ENCODE measurements at places on chromosomes 6 and 20.

DNA sequence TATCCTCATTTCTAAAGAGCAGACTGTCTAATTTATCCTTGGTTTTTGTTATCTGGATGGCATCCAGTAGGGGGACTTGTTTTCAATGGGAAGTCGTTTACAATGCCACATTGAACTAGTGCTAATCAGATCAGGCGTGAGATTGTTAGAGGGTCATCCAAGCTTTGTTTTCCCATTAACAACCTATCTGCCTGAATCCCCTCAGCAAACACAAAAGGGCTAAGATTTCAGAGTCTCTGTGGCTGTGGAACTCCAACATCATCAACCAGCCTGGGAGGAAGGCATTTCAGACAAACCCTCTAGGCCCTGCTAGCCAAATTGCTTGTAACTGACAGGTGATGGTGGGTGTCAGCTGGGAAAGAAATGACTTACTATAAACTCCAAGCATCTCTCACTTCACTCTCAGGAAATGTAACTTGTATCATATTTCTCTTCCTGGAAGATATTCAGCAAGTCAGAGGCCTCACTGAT, 47.7 kb downstream of the COL19A1 start:
- DNase-seq = peak; percentile 22

GRCh38 chr6:17927705-17928104, 59.7 kb downstream of the KIF13A start:
- no peak for DNase-seq

DNA sequence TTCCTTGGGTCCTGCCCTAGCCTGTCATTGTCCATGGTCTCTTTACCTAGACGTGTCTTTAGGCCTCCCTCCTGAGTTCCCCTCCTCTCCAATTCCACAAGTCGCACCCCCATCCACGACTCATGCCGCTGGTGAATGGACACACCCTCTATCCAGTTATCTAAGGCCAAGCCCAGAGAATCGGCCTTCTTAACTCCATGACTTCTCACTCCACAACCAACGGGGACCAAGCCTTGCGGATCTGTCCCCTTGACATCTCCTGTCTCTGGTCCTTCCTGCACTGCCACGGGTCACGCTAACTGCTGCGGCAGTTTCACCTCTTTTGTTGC, 7.0 kb upstream of the RREB1 start:
- DNase-seq = no peak

DNA sequence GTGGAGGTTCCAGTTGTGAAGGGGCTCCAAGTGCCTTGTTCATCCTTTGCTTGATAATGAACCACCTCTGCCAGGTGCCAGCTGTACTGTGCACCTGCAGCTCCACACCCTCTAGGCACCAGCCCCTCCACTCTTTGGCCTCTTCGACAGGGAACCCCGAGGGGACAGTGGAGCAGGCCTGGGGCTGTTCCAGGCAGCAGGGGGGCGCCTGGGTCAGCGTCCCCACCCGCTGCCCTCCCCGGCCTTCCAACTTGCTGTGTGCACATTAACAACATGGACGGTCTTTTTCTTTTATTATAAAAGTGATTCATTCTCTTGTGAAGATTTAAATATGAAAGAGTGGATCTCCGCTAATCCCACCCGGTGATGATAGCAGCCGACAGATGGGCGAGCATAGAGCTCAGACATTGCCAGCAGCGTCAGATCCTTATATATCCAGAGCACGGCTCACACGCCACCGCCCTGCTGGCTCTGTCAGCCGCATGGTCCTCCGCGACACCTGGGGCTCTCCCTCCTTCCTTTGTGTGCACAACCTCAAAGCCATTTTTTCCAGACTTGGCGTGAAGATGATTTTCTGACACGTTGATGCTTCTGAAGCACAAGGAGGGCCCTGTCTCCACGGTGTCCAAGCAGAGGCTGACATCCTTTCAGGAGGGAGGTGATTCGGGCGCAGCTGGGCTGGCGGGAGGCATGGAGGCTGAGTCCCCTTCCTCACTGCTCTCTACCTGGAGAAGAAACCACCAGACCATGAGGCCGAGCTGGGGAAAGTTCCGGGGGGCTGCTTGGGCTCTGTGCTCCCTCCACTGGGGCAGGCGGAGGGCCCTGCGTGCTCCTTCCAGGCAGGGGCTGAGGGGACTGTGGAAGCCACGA, 22.2 kb upstream of the MRGBP start:
- DNase-seq = no peak

- DNase-seq = peak; percentile 62
Measured at GRCh38 chr6:89597988-89598387, 40.6 kb downstream of the LYRM2 start.

DNA sequence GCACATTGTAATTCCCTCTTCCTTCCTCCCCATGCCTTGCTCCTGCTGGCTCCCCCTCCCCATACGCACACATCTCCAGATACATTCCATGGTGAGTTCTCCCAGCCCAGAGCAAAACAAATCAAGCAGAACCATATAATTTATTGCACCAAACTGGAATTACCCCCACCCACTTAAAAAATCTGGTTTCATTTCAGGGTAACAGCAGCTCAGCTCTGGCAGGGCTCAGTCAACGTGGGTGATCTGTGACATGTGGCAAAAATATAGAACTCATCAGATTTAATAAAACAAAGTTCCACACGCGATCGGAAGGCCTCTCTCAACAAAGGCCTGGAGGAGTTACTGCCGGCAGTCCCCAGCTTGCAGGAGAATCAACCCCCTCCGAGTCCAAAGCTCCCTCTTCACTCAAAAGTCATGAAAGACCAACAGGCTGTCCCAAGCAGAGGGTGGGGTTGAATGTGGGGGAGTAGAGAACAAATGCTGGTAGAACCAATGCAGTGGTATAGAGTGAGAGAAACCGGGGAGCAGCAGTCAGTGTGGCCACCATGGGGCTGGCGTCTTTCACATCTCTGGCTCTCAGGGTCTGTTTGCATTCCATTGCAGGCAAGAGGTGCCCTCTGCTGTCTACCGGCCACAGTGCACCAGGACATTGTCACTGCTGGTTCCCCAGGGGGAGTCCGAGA, 323.3 kb upstream of the NT5E start:
- peak; percentile 35 for DNase-seq

DNA sequence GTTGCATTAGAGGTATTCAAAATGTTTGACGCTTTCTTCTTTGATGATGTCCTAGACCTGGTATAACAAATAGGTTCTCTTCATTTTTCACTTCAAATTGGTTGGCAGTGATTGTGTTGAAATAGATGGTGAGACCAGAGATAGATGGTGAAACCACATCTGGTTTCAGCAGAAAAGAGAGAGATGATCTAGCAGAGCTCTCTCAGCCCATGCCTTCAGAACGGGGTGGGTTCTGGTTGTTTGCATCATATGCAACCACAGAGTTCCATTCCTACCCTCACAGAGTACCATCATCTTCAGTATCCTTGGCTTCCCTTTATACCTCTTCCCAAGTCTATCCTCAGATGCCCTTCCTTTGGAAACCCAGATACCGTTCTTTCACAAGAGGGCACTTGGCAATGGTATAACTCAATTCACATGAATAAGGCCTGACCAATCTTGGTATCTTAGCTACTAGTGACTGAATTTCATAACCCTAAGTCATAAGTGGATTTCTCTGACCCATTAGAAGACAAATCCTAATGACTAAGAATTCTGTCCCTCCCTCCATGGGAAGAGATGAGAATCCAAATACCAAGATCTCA, 93.7 kb downstream of the UBE3D start:
- DNase-seq = no peak

DNA sequence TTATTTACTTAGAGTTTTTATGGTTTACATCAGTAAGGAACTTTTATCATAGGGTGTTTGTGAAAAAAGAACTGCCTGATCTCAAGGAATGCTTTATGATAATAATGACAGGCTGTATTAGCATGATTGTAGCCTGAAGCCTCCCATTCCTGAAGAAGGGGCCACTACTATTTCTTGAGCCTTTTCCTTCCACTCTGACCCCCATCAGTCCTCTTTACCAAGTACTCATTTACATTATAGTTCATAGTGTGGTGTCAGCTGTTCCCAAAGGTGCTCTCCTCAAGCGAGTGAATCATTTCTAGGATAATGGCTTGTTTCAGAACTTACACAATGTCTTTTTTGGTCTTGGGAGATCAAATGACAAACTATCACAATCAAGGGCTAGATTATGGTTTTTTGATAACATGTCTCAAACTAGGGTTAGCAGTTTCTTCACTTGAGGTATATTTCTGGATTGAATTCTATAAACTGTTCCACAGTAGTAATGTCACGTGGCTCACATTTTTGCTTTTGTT, 283.6 kb downstream of the CDKAL1 start:
- peak; percentile 47 for DNase-seq

DNA sequence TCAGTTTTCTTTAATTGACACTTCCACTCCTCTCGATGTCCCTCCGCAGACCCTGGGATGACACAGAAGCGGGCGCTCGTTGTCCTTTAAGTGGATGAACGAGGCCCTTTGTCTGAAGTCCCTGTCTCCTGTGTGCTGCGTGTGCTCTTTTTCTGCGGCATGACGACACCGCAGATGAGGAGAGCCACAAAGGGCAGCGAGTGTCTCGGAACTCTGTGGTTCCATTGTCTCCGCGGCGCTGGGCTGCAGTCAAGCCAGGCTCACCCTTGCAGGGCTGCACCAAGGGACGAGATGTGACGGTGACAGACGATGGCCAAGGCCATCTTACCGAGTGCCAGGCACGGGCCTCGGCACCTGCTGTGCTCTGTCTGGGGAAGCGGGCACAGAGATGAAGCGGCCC, 10.6 kb downstream of the PRR18 start:
- DNase-seq = no peak

DNA sequence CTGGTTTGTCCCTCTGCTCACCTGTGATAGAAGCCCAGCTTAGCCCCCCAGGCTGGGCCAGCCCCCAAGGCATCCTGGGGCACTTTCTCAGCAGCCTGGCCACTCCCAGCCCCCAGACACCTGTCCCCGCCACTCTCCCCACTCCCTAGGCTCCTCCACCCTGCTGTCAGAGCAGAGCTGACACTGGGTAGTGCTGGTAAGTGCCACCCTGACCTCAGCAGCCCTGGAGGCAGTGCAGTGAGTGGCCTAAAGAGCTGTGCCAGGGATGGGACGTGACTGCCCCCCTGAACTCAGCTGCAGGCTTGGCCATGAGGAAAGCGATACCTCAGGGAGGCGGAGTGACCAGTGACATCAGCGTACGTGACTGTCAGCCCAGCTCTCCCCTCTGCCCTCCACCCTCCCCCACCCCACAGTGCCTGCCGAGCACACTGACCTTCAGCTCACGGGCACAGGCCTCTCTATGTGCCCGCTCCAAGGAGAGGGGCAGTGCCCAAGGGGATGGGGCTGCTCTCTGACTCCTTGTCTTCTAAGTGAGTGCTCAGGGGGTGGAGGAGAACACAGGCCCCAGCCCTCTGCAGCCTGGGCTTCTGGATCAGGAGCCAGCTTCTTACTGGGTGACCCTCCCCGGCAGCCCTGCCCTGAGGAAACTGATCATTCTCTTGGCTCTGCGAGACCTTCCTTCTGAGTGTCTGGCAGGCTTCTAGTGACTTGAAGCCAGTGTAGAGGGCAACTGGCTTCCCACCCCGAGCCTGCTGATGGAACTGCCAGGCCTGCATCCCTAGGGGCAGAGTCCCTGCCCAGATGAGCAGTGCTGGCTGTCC, 172.7 kb downstream of the MRPL14 start:
- no peak for DNase-seq

GRCh38 chr20:667351-668034, 8.1 kb downstream of the SCRT2 start:
- peak; percentile 45 for DNase-seq

GRCh38 chr6:90916968-90917367, 330.1 kb upstream of the MAP3K7 start:
- no peak for DNase-seq

DNA sequence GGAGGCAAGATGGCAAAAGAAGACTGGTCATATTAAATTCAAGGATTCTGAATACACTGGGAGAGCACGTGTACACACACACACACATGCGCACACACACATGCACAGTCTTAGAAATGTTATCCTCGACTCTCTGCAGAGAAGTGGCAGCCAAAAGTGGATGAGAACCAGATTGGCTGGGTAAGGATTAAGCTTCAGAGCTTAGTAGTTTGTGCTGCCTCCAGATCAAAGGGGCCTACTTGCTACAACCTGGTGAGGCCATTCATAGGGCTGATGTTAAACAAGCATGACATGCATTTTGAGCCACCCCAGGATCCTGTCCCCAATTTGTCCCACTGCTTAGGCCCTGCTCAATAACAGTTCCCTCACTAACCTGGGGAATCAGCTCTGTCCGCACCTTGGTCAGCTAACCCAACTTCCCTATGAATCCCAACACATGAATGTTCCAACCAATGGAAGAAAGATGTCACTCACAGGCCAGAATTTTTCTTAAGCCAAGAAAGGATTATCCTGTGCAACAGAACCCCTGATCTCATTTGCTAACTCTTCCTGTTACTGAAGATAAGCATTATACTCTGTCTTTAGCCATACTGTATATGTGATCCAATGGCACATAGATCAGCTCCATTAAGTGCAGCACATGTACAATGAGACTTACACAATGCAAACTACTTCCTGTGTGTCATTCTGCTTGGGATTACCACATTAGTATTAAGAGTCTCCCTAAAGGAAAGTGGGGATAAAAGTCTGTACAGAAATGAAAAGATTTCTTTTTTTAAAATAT, 31.0 kb downstream of the TOMM6 start:
- DNase-seq = peak; percentile 67

- DNase-seq = no peak
Measured at GRCh38 chr6:135627092-135627715, 129.7 kb upstream of the AHI1 start.

- DNase-seq = no peak
Measured at GRCh38 chr6:14417377-14417776, 299.8 kb downstream of the CD83 start.

DNA sequence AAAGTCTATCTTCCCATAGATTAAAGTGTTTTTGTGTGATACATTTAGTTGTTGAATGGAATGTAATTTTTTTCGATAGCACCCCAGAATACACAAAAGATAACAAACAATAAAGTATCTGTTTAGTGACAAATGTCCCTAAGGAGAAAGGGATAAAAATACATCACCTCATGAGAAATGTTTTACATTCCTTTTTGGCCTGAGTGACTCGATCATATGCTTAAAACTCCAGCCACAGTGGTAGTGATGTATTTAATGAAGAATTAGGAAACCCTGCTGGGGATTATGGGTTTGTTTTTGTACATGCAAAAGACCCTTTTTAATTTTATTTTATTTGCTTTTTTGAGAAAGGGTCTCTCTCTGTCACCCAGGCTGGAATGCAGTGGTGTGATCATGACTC, 4.3 kb upstream of the SGK1 start:
- DNase-seq = no peak

Measured in iris pigment epithelial cell (primary cell).